ENCODE measurements at places on chromosomes 12 and 14. TPM values are rescaled to one million over a fixed set of nuclear protein-coding genes. Genes with fewer than 3 reads are reported as not detected.

- H3K4me3 ChIP-seq = no peak overlapping the region
- H3K27me3 ChIP-seq = no peaks in the 10 kb centered on the region
- no peak overlapping the region for H3K27ac ChIP-seq
- no peaks in the 10 kb centered on the region for H3K36me3 ChIP-seq
- no peak for DNase-seq
Observed at GRCh38 chr12:33609910-33610309, 170.3 kb upstream of the SYT10 start.

DNA sequence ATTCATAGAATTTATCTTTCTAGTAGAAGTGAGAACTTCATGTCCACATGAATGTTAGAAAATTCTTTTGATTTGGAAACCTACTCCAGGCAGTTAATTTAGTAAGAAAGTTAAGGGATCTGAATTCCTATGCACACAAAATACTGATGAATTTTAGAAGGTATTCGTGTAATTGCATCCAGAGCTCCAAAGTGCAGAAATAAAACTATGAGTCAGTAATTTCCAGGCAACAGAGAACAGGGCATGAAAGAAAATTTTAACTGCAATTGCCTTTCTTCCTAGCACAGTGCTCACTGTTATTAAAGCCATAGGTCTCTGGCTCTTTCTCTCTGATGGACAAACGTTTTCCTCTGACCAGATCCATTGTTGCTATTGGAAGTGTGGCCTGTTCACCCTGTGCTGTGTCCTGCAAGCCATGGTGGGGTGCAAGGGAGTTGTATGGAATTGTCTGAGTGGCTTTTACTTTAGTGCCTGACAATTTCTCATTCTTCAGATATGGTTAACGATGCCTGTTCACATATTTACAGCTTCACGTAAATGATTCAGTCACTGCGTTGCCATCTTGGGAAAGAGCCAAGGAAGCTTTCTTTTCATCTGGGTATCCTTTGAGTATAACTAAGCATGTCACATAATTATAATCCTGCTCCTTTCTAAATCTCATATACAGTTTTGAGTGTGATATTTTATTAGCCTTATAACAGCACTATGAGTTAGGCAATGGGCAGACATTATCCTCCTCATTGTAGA is 145.1 kb downstream of the ACSS3 start:
- no peaks in the 10 kb centered on the region for H3K36me3 ChIP-seq
- H3K27ac ChIP-seq = no peak overlapping the region
- H3K27me3 ChIP-seq = no peaks in the 10 kb centered on the region
- DNase-seq = peak; percentile 3
- no peaks in the 10 kb centered on the region for H3K4me1 ChIP-seq

- no peaks in the 10 kb centered on the region for H3K27me3 ChIP-seq
- DNase-seq = no peak
- no peak overlapping the region for H3K4me3 ChIP-seq
- peaks cover 6% of the 10 kb centered on the region for H3K36me3 ChIP-seq
Observed at GRCh38 chr12:29198901-29199300, 49.8 kb downstream of the FAR2 start.

DNA sequence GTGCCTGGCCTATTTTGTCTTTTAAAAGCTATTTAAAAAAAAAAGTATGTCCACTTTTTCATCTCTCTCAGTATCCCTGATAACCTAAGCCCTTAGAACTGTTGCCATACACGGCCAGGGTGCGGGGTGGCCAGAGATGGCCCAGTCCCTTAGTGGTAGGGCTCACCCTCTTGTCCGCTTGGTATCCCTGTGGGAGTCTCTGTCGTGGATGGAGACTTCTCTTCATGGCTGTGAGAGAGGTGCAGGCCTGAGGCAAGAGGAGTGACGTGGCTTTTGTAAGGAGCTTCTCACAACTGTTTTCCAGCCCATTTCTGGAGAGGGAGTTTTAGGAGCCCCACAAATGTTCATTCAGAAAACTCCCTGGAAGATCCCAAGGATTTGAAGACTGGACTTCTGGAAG is 26.8 kb downstream of the XRCC3 start:
- peak overlapping the region; percentile 45 for H3K27ac ChIP-seq
- H3K4me1 ChIP-seq = peaks cover 11% of the 10 kb centered on the region
- H3K36me3 ChIP-seq = peaks cover 28% of the 10 kb centered on the region
- no peak for DNase-seq
- no peak overlapping the region for H3K4me3 ChIP-seq

GRCh38 chr14:69932391-69932790 is 53.2 kb downstream of the SMOC1 start:
- H3K4me3 ChIP-seq = no peak overlapping the region

- H3K4me1 ChIP-seq = peaks cover 14% of the 10 kb centered on the region
- DNase-seq = no peak
- no peak overlapping the region for H3K4me3 ChIP-seq
- peaks cover 26% of the 10 kb centered on the region for H3K36me3 ChIP-seq
- no peaks in the 10 kb centered on the region for H3K27me3 ChIP-seq
- no peak overlapping the region for H3K27ac ChIP-seq
Observed at GRCh38 chr12:123522164-123522563, 11.4 kb downstream of the RILPL1 start.

DNA sequence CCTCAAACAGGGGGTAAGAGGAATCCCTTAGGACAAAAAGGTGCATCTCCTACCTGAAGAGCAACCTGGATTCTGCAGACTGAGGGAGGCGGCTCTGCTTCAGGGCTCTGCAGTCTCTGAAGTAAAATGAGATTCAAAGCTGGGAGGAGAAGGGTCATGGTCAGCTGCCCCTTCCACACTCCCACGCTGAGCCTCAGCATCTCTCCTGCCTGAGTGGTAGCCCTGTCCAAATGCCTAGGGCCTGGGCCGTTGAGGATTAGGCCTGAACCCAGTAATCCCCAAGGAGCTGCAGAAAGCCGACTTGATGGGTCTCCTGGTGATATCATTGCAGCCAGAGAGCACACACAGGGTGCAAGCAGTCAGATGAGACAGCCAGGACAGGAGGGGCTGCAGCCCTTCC is 18.9 kb downstream of the PHLDA1 start:
- H3K4me1 ChIP-seq = peaks cover 46% of the 10 kb centered on the region
- H3K4me3 ChIP-seq = no peak overlapping the region
- no peak for DNase-seq
- H3K27ac ChIP-seq = no peak overlapping the region
- no peaks in the 10 kb centered on the region for H3K36me3 ChIP-seq

- H3K36me3 ChIP-seq = peaks cover 12% of the 10 kb centered on the region
- H3K27ac ChIP-seq = no peak overlapping the region
- DNase-seq = peak; percentile 20
- H3K4me1 ChIP-seq = no peaks in the 10 kb centered on the region
- 0 out of 2 replicates have a peak, but pooled peaks cover 1% of the 10 kb centered on the region for H3K27me3 ChIP-seq
Observed at GRCh38 chr12:45183246-45183645, 32.6 kb upstream of the ANO6 start.

DNA sequence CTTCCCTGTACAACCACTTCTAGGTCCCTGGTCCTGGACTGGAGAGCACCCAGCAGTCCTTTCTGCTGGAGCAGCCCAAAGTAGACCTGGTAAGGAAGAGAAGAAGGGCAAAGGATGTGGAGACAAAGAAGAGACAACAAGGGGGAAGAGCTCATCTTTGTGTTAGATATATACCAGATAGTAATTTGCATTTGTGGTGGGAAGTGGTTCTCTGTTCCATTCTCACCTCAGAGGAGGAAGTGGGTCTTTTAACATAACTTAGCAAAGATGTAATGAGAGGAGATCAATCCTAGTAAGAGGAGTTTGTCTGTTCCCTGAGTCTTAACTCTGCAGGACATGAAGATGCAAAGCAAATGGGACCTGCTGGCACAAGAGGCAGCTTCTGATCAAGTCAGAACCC is 8.0 kb downstream of the CCDC198 start:
- no peak overlapping the region for H3K27ac ChIP-seq
- H3K27me3 ChIP-seq = no peaks in the 10 kb centered on the region
- H3K4me3 ChIP-seq = no peak overlapping the region
- no peaks in the 10 kb centered on the region for H3K36me3 ChIP-seq
- DNase-seq = no peak
- H3K4me1 ChIP-seq = no peaks in the 10 kb centered on the region

DNA sequence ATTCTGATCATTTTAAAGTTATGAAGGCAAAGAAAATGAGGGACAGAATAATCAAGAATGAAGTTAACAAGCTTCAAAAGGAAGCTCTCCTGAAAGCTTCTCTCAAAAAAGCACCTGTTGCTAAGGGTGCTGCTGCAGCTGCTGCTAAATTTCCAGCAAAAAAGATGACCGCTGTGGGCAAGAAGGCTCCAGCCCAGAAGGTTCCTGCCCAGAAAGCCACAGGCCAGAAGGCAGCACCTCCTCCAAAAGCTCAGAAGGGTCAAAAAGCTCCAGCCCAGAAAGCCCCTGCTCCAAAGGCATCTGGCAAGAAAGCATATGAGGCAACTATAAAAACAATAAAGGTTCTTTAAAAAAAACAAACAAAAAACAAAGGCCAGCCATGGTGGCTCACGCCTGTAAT is 52.7 kb upstream of the NR2C1 start:
- H3K4me1 ChIP-seq = no peaks in the 10 kb centered on the region
- H3K27me3 ChIP-seq = peaks cover 2% of the 10 kb centered on the region
- H3K27ac ChIP-seq = no peak overlapping the region
- DNase-seq = no peak
- peaks cover 5% of the 10 kb centered on the region for H3K36me3 ChIP-seq

DNA sequence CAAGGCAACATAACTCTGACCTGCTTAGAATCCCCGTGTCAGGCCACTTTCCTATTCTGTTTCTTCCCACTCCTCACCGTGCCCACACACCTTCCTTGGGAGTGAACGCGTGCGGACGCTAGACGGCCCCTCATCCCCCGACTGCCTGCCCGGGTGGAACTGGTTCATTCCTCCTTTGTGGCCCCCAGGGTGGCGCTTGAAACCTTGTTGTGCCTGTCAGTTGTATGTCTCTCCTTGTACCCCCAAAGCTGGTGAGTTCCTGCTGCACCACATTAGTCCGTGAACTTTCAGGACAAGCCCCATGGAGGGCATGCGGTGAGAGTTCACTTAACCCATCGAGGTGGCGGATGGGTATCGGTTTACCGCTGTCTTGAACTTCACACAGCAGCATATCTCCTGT is 46.7 kb downstream of the SSH1 start:
- H3K36me3 ChIP-seq = peaks cover 60% of the 10 kb centered on the region
- H3K4me3 ChIP-seq = no peak overlapping the region
- no peak for DNase-seq
- H3K4me1 ChIP-seq = peaks cover 19% of the 10 kb centered on the region
- H3K27ac ChIP-seq = peak overlapping the region; percentile 50

- no peak overlapping the region for H3K27ac ChIP-seq
- H3K4me1 ChIP-seq = no peaks in the 10 kb centered on the region
- H3K27me3 ChIP-seq = no peaks in the 10 kb centered on the region
- H3K4me3 ChIP-seq = no peak overlapping the region
- no peak for DNase-seq
Observed at GRCh38 chr14:36171607-36172006, 4.9 kb downstream of the PTCSC3 start.

GRCh38 chr12:93786656-93787397 is 109.7 kb downstream of the CRADD start:
- DNase-seq = peak; percentile 29
- peaks cover 94% of the 10 kb centered on the region for H3K4me1 ChIP-seq
- peak overlapping the region; percentile 34 for H3K4me3 ChIP-seq
- H3K27ac ChIP-seq = peak overlapping the region; percentile 98

DNA sequence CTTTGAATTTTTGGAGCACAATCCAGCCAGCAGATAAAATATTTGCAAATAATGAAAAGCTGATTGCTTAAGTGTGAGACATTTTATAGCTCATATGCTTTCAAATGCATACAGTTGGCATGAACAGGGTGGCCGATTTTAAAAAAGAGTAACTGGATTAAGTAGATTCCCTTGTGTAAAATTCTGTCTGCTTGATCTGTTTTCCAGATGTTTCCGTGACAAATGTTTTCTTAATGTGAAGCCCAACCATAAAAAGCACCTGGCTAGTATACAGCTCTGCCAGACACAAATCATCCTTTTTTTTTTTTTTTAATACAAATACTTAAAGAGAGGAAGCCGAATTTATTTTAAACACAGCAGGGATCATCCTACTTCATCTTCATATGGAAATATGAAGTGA is 440.7 kb downstream of the CCER1 start:
- H3K27me3 ChIP-seq = no peaks in the 10 kb centered on the region
- no peaks in the 10 kb centered on the region for H3K4me1 ChIP-seq
- H3K4me3 ChIP-seq = no peak overlapping the region
- no peaks in the 10 kb centered on the region for H3K36me3 ChIP-seq
- no peak overlapping the region for H3K27ac ChIP-seq

The PTPN11 gene
- total RNA-seq = 136 TPM

The SAMD15 gene
- 1.2 TPM for total RNA-seq

The HOTAIR gene
- total RNA-seq = 0.13 TPM

The CAND1 gene
- total RNA-seq = 175 TPM

Data from HFFc6 (cell line).